ENCODE measurements at places on chromosomes 13 and 19. TPM values are rescaled to one million over a fixed set of nuclear protein-coding genes. Genes with fewer than 3 reads are reported as not detected.

DNA sequence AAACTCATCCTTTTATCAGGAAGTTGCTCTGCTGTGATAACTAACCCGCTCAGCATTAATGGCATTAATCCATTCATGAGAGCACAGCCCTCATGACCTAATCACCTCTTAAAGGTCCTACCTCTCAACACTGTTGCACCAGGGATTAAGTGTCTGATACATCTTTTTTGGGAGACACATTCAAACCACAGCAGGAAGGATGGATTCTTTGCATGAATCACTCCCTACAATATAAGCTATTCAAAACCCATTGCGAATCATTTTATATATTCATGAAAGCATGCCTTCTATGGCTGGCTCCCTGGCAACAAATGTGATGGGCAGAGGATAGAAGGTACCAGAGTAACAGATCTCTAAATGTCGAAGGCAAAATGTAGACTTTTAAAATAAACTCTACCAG, 27.6 kb downstream of the ARL11 start:
- DNase-seq, result no peak

DNA sequence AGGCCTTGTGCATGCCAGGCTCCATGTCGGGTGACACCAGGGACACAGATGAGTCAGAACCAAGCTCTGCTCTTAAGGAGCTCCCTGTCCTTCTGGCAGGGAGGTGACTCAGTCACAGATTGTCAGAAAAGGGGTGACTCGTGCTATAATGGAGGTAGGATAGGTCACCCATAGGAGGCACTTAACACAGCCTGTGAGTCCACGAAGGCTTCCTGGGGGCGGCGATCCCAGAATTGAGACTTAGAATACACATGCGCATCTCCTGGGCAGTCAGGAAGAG, 19.6 kb downstream of the FUZ start:
- no peak for DNase-seq

- DNase-seq, result no peak
Measured at GRCh38 chr19:45505151-45505995, 1.9 kb upstream of the VASP start.

DNA sequence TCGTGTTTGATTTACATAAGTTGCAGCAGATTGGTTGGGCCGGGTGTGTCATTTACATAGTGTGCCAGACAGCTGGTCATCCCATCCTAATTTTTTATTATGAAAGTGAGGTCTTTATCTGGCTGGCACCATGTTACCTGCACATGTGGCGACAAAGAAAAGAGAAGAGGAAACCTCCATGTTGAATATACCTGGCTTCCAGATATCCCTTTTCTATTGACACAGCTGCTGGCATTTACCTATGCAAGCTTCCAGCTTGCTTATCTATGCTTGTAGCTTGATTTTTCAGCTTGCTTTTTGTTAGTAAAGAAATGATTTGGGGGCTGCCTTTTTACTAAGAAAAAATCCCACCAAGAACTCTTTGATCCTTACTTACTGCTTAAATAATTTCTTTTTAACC, 681.3 kb upstream of the SLITRK1 start:
- no peak for DNase-seq

Gene SIGLEC12
- total RNA-seq, result not detected

Gene GMIP
- 6.4 TPM for total RNA-seq

DNA sequence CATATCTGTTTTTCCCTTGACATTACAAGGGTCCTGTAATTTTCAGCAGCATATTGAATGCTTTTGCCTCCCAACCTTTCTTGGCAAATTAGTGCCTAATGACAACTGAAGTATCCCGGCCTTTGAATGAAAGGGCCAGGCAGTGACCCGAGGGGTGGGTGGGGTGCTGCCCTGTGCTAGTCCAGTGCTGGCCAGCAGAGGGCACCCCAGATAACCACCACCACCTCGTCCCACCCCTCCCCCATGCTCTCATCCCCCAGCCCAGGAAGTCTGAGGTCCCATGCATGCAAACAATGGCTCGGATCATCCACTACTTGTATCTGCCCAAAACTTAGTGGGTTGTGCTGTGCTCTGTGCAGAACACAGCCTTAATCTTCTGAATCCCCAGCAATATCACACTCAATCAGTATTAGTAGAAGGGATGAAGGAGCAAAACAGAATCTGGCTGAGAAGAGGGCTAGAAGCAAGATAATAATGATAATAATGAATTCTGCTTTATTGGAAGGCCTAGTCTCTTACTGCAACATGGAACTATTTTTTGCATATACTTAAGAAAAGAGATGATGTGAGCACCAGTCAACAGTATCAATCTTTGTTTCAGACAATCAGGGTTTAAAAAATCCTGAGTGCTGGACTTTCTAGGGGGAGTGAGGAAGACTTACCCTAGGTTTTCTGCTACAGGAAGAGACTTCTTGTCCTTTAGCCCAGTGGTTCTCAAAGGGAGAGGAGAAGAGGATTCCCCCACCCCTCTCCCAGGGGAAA, 3.8 kb downstream of the ATP12A start:
- DNase-seq, result peak; percentile 88

- DNase-seq, result no peak
Measured at GRCh38 chr19:55457683-55458457, 3.6 kb downstream of the ISOC2 start.

DNA sequence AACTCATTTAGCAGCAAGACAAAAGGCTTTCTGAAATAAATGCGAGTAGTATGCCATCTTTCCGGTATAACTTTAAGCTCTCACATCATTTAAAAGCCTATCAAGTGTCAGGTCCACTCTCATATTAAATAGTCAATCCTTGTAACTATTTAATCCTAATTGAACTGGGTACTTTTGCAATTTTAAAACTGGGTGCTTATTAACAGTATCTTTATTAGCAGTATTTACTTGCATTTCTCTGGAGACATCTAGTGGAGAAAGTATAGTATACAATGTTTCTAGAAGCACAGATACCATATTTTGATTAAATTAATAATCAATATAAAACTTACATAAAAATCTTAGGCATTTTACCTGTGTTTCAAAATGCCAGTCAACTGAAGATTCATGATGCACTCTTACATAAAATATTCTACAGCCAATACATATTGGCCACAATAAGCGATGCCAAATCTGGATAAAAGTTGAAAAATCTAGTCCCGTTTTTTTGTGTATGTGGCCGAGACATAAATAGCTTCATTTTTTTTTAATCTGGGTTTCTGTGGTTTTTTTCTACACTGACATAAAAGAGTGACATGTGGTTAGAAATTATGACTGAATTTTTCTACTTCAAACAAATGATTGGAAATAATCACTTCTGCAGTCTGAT, 4.3 kb upstream of the POSTN start:
- no peak for DNase-seq

- DNase-seq, result no peak
Measured at GRCh38 chr13:40583738-40584137, 82.7 kb downstream of the FOXO1 start.

DNA sequence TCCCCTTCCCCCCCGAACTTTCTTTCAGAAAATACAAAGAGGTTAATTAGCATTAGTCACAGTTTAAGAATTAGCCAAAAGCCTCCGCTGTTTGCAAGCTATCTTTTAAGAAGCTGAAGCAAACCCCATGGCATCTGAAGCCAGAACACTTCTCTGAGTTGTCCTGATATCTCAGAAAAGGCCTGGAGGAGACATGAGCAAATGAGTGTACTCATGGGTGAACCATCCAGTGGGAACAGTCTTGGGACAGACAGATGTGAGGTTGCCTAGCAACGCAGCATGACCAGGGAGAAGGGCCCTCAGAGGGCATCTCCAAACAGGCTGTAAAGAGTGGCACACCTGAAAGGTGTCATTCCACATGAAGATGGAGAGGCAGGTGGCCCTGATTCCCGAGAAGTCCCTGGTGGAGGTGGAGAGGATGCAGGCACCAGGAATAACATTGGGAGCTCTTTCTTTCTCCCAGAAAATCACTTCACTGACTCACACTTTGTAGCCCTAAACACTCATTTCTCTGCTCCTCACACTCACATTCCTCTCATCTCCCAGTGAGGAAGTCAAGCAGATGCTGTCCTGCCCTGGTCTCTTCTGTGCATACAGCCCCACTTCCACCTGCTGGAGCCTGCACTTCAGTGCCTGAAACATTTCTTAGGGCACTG, 87.0 kb upstream of the TSHZ3 start:
- DNase-seq, result no peak

- DNase-seq, result no peak
Measured at GRCh38 chr13:33340631-33341030, 55.1 kb upstream of the STARD13 start.

Gene RGL3
- 4.7 TPM for total RNA-seq

GRCh38 chr19:19170873-19171672, 1.0 kb upstream of the MEF2B start:
- DNase-seq, result no peak

Gene PCDH9
- total RNA-seq, result 0.24 TPM

Gene NPAS1
- total RNA-seq, result 1.2 TPM

Gene IL17D
- total RNA-seq, result 2.6 TPM

GRCh38 chr13:106534639-106535551, 567 bp downstream of the EFNB2 start:
- peak; percentile 43 for DNase-seq

DNA sequence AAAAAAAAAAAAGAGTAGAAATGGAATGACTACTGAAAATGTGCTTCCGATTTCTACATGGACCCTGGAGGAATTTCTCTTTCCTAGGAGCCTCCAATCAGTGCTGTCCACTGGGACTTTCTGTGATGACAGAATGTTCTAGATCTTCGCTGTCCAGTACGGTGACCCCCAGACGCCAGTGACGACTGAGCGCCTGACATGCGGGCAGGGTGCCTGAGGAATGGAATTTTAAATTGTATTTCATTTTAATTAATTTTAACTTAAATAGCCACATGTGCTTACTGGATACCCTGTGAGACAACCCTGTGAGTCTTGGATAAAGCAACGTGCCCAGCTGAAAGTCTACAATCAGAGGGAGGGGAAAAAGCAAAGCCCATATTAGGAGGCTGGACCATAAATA, 4.1 kb upstream of the TLE6 start:
- DNase-seq, result no peak

Gene LYPD3
- total RNA-seq, result 0.37 TPM

- DNase-seq, result no peak
Measured at GRCh38 chr13:98429977-98430736, 146.8 kb downstream of the STK24 start.

GRCh38 chr19:46133101-46133627, 8.7 kb upstream of the IGFL3 start:
- peak; percentile 83 for DNase-seq

- DNase-seq, result no peak
Measured at GRCh38 chr19:31875591-31875990, 469.8 kb upstream of the ZNF507 start.

GRCh38 chr19:3463714-3464586, 16.4 kb downstream of the SMIM24 start:
- peak; percentile 58 for DNase-seq

- no peak for DNase-seq
Measured at GRCh38 chr13:43227721-43228120, 204.3 kb downstream of the DNAJC15 start.

- peak; percentile 40 for DNase-seq
Measured at GRCh38 chr13:91169321-91170050, 178.0 kb upstream of the MIR17HG start.

DNA sequence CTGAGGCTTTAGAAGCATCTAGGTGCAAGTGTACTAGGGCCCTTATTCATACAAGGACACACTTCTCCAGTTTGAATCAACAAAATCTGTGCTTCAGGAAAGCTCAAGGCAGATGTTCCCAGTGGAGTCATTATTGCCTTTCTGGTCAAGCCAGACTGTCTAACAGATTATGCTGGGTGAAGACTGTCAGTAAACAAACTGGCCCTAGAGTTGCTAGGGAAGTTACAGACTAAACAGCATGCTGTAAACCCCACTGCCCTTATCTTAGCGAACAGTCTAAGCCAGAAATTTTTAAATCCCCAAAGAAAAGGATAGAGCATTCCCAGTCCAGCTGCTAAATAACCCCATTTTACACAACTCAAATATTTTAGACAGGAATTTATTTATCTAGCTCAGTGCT, 1701.3 kb upstream of the PRR20A start:
- peak; percentile 33 for DNase-seq

DNA sequence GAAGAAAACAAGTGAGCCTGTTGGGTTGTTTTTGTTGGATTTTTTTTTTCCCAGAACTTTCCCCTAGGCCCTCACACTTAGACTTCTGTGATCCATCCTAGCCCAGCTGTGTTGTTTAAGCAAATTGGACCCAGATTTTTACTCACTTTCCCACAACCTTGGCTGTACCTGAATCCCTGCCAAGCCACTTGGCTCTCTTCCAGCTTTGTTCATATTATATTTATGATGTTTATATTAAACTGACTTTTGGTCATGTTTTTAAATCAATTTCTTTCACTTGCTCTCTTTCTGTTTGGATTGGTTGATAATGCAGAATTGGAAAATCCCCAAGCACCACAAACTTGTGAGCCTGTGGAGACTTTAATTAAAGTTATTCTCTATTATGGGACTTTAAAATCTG, 16.6 kb downstream of the OLFM4 start:
- no peak for DNase-seq

DNA sequence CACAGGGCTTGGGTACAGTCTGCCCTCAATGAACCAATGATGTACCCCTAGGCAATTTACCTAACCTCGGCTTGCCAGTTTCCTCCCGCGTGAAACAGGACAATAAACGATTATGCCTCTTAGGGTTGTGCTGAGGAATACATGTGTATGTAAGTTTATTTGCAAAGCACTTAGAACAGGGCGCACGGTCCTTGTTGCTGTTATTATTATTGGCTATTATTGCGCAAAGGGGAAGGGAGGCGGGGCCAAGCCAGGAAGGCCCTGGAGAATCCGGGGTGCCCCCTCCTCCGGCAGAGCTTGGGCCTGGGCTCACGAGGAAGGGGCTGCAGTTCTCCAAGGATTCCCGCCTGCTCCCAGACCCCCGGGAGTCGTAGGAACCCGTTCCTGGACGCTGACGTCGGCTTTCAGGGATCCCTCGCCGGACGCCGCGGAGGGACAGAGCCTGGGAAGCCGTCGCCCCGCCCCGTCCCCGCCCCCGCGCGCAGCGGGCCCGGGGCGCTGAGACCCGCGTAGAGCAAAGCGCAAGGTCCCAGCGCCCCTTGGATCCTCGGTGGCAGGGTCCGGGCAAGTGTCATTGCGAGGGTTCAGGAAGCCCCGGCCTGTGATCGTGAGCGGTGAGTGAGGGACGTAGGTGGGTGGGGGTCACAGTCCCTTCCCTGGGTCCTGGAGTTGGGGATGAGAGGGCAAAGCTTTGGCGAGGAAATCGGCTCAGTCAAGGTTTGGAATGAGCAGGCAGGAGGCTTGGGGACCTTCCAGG, at the start of gene TMEM91:
Gene TMEM91 (plus strand): TSS at position 293 of the 757 bp plus-strand sequence. CDS start 1,777 bp downstream, outside the sequence.
- peak; percentile 84 for DNase-seq

Measured in neural progenitor cell (in vitro differentiated cells).